ENCODE measurements at places on chromosomes 5 and 9.

GRCh38 chr5:38794986-38795385 lies 50.8 kb upstream of the OSMR start:
- DNase-seq = no peak

DNA sequence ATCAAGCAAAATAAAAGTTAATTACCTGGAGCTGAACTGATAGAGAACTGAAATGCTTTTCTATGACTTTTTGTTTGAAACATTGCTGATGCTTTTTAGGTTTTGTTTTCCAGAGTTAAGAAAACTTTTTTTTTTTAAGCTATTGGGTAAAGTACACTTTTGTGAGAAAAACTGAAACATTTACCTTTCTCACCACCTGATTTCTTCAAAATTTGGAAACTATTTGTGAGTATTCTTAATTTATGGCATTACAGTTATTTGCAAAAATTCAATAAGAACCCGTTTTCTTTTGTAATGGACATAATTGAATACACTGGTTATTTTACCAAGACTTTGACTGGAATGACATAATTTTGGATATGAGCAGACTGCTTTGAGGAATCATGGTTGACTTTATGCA lies 6.6 kb downstream of the C9orf153 start:
- no peak for DNase-seq

- DNase-seq = no peak
These were observed 1798.0 kb downstream of the EFNA5 start for GRCh38 chr5:105872569-105873270.

DNA sequence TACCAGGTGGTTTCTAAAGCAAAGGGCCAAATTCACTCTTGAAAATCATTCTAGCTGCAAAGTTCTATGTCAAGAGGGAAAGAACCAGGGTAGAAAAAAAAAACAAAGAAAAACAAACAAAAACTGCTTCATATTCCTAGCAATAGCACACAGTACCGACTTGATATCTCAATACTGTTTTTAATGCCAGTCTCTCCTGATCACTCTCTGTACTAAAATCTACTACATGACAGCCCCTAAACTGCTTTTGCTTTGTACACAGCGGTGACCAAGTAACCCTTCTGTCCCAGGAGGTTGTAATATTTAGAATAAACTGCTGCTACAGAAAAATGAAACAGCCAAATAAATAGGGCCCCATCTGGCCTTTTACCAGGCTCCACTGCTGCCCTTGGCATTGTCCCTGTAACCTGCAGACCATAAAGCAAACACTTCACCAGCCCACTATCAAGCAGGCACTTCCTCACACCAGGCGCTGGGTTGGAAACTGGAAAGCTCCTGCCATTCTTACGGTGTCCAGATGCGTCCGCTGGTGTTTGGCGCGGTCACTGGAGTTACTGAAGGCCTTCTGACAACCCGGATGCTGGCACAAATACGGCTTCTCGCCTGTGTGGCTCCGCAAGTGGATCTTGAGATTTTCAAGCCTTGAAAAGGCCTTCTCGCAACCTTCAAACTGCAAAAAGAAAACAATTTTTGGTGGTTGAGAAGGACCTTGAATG lies 363.2 kb downstream of the GLIS3 start:
- no peak for DNase-seq

- DNase-seq = no peak
These were observed 94.7 kb upstream of the SAP30L start for GRCh38 chr5:154351141-154351540.

GRCh38 chr5:120152472-120152871 lies 311.6 kb upstream of the PRR16 start:
- DNase-seq = no peak

- no peak for DNase-seq
These were observed 698 bp upstream of the TGFBI start for GRCh38 chr5:136028090-136028489.

DNA sequence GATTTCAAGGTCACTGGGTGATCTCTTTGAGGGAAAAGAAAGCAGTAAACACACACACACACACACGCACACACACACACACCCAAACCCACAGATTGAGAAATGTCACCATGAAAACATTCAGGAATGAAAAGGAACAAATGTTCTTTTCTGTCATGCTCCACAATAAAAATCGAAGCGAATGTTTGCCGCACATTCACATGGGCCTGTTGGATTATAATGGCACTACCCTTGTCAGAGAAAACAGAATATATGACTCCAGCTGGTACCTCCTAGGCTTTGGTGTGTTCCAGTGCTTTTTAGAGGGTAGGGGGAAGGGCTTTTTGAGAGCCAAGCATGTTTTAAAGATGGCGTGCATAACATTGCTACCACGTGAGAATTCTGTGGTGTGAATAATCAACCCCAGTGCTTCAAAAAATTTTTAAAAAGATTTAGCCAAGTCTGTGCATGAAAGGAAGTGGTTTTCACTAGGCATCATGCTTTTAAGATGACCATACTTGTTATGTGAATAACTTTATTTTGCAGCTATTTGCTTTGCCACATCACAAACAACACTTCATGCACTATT lies 120.8 kb upstream of the ZNF608 start:
- no peak for DNase-seq

GRCh38 chr5:40486437-40487275 lies 193.1 kb upstream of the PTGER4 start:
- DNase-seq = peak; percentile 49

DNA sequence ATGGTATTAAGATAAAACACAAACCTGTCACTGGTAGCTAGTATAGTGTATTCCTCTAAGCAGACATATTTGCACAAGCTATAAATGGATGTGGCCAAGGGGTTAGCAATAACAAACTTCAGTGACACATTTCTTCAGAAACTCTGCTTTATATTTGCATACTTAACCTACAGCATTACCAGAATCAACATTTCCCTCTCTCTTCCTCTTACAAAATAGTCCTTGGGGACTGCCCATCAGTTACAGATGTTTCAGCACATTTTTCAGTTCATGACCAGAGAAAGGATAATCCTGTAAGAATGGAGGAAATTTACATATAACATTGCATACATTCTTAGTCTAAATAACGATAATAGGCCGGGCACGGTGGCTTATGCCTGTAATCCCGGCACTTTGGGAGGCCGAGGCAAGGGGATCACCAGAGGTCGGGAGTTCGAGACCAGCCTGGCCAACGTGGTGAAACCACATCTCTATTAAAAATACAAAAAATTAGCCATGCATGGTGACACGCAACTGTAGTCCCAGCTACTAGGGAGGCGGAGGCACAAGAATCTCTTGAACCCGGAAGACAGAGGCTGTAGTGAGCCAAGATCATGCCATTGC lies 25.3 kb upstream of the SLC1A1 start:
- no peak for DNase-seq

DNA sequence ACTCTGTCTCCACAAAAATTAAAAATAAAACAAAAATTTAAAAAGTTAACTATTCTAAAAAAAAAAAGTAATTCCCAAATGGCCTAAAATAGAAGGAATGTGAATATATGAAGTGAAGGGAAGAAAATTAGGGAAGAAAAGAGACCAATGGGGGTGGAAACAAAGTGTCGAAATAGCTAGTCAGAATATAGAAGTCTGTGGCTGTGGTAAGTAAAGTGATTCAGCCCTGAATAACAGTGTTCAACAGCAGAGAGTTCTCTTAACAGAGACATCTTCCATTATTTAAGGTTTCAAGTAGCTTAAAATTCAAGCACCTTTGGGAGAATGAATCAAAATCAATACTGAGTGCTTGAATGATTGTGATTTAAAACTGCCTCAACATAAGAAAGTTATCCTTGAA lies 51.7 kb downstream of the LPAR1 start:
- DNase-seq = no peak

- no peak for DNase-seq
These were observed 174.8 kb downstream of the ENC1 start for GRCh38 chr5:74465724-74466123.

DNA sequence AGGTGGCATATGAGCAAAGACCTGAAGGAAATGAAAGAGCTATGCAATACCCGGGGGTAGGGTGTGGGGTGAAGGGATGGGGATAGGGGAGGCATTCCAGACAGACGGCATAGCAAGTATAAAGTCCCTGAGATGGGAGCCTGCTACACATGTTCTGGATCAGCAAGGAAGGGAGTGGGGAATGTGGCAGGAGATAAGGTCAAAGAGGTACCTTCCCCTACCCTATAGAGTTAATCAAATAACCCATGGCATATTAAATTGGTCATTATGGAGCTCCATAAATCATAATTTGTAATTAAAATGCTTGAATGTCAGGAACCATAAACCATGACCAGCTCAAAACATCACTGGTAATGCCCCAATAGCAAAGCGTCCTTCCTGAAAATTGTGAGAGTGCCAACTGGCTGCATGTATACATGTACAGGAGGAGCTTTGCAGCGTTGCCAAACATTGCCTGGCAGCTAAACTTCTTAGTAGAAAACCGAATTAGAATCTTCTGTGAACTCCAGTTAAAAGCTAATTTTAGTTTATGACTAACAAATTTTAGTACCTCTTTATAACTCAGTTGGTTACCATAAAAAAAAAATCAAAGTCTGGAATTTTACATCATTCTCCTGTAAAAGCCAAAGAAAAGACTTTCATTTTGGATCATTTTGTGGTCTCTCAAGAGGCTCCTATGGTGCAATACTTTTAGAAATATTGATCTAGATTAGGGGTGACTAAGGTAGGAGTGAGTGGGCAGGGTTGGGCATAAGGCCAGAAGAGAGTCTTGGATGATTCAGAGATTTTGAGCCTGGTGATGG lies 4.7 kb downstream of the DNAI1 start:
- DNase-seq = no peak

- DNase-seq = no peak
These were observed 1.2 kb downstream of the PURA start for GRCh38 chr5:140115186-140115500.

DNA sequence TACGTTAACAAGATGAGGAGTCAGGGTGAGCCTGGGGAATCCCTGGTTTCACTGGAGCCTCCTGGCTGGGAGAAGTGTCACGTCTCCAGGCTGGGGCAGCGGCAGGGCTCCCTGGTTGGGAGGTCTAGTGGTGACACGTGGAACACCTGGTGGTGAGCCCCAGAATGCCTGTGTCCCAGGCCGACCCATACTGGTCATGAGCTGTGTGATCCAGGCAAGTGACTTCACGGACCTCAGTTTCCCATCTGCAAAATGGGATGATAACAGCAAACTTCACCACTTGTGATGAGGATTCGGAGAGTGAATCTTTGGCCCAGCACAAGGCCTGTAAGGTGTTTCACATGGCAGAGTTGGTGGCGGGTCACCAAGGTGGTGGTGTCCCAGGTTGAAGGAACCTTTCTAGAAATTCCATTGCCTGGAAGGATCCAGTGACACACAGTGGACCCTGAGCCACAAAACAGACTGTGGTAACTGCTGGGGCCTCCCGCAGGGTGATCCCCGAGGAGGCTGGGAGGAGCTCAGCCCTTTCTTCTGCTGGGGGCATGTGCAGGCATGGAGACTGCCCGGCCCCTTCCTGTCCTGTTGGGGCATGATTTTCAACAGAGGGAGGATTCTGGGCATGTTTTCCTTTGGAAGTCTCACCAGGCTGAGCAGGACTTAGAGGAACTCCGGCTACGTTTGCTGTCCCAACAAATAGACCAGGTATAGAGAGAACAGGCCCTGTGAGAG lies 153.9 kb upstream of the IER5L start:
- no peak for DNase-seq

DNA sequence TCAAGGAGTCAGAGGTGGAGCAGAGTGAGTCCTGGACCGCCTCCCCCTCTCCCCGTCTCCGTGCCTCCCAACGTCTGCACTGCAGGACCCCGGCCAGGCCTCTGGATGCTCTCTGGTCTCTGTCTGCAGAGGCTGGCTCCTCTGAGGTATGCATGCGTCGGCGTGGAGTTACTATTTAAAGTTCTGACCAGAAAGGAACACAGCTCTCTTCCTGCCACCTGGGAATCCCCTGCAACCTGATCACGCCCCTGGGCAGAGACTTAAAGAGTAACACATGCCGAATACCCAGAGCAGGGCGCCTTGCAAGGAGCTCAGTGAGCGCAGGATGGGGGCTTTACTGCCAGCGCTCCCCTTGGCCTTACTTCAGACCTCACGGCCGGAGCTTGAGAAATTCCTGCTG lies 16.0 kb downstream of the ANXA6 start:
- DNase-seq = peak; percentile 47

- DNase-seq = no peak
These were observed 48.3 kb downstream of the ASS1 start for GRCh38 chr9:130493021-130493420.

DNA sequence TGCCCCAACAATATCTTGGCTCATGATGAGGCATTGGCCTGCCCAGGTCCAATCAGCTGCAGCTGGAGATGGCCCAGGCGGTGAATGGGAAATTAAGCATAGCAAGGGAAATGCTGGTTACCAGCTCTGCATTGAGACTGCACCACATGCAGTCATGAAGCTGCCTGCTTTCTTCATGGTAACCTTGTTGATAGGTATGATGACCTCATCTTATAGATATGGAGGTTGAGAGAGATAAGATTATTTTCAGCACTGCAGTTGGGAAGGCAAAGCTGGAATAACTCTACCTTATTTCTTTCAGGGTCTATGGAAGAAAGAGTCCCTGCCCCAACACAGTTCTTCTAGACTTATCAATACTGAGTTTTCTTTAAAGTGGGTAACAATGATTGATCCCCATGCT lies 180.1 kb downstream of the ICE1 start:
- DNase-seq = no peak

- DNase-seq = no peak
These were observed 192.2 kb downstream of the DMAC1 start for GRCh38 chr9:7607421-7607820.

DNA sequence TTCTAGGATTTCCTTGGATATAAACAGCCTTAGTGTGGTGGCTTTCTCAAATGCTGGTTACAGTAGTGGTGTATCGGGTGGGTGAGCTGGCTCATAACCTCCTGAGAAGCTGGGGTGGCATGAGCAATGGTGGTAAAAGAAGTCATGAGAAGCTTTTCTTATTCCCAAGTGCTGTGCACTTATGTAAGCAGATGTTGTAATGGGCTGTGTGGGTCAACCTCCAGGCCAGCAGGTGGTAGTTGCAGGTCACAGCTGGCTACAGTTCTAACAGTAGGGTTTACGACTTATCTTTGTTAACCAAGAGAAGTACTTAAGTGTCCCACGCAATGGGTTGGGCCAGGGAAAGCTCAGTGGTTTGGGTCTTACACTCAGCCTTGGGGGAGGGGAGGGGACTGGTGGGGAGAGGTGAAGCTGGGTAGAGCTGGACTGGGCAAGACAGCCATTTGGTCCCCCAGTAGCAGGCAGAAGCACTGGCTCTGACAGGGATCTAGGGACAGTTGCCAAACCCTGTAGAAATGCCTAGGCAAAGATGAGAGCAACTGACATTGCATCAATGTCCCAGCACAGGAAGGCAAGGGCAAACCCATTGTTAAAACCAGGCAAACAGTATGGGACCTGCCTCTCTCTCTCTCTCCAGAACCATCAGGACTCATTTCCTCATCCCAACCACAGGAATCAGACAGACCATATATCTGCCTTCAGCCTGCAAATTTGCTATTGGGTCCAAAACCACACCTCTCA lies 76.8 kb downstream of the RNF130 start:
- no peak for DNase-seq
